ENCODE measurements at places on chromosomes 5 and 9.

- DNase-seq: no peak
Measured at GRCh38 chr9:5375790-5376477, 36.3 kb upstream of the RLN1 start.

- no peak for DNase-seq
Measured at GRCh38 chr5:14489643-14490042, 91.9 kb upstream of the OTULINL start.

DNA sequence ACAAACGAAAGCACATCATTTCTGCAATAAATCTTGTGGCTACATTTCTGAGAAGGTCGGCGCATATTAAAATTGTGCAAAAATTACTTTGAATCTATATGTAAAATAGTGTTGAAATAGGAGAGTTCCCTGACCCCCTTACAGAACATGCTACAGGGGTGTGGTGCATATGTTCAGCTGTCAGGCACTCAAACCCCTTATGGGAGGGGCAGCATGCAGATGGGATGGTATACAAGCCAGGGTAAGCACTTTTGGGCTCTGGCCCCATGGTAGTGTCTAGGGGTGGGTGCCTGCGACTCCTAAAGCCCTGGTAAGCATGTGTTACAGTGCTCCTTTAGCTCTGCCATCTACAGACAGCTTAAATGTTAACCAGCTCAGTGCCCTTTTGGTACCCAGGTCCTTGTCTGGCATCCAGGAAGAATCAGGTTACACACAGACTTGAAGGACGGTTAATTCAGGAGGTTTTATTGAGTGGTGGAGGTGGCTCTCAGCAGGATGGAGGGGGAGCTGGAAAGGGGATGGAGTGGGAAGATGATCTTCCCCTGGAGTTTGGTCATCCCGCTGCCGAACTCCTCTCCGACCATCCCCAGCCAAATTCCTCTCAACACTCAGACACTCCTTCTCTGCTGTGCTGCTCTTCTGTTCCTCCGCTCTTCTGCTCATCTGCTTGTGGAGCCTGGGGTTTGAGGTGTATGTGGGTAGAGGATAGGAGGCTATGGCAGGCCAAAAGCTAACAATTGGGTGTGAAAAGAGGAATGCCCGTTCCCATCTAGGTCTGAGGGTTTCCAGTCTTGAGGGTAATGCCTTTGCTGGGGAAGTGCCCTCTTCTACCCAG is 84.6 kb upstream of the RASEF start:
- no peak for DNase-seq

- DNase-seq: no peak
Measured at GRCh38 chr9:124450241-124450924, at the start of gene ADGRD2. Gene ADGRD2, plus strand, starts transcription at chr9:124450451. Its CDS starts 1,216 bp downstream, at chr9:124451667.

- peak; percentile 29 for DNase-seq
Measured at GRCh38 chr9:116979456-116979855, 292.4 kb downstream of the TRIM32 start.

GRCh38 chr9:3922846-3923245 is 377.0 kb downstream of the GLIS3 start:
- DNase-seq: no peak

- no peak for DNase-seq
Measured at GRCh38 chr5:78550891-78551290, 97.7 kb downstream of the LHFPL2 start.

DNA sequence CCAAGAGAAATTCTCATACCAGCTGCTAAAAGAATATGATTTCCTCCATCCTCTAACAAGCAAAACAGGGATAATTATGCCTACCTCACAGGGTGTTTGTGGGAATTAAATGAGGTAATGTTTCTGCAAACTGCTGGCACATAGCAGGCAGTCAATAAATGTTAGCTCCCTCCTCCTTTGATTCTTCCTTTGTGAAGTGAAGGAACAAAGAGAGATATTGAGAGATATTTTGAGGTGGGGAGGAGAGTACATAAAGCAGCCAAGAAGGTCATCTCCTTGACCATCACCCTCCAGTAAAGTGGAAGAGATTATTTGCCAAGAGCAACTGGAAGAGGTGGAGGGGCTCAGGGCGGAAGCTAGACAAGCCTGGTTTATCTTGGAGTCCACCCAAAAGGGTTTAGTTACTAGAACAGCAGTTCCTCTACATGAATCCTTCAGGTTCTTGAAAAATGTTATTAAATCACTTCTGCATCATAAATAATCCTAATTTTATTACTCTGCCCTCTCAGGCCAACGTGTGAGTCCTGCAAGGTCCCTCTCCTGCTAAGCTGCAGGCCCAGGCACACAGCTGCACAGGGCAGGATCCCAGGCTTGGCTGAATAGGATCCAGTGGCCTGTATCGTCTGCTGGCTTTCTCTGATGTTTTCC is 35.0 kb upstream of the TLE1 start:
- DNase-seq: no peak

DNA sequence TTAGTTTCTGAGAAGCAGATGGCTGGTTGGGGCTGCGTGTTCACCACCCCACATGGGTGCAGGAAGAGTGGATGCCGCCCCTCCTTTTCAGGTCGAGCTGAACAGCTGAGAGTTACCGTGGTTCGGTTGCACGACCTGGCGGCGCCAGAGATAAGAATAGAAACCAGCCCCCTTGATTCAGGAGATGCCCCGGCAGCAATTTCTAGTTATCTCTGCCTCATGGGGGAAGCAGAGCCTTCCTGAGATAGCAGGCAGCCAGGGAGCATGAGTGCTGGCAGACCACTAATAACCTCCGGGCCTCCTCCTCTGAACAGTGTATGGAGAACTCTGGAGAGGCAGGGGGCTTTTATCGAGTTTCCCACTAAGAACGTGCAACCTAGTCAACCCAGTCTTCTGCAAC is 177.8 kb downstream of the NSG2 start:
- DNase-seq: no peak

DNA sequence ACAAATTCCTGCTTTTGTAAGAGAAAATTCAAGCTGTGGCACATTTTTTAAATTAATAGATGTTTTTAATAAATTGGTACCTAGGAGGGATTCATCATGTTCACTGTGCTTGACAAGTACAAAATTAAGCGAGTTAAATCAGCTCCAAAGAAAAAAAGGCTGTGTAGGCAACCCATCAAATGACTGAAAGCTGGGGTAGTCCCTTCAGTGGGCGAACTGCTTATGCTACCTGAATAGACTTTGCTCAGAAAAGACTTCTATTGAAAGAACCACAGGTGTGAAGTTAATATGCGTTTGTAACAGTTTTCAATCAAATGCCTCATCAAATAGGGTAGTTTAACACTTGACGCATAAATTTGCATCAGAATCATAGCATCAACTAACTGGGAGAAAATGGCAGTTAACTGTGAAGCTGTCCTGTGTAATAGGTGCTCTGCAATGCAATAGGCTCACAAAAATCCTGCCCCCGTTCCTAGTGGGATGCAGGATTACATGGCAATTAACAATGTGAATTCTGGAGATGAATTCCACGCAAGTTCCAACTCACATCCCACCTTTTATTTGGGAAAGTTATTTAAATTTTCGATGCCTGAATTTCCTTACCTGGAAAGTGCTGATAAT is 14.4 kb upstream of the ARL15 start:
- no peak for DNase-seq

- no peak for DNase-seq
Measured at GRCh38 chr5:103669615-103670014, 107.0 kb upstream of the NUDT12 start.
